Glomerular endothelial cell (primary cell): ENCODE measurements at places on chromosomes 16 and 17. TPM values are rescaled to one million over a fixed set of nuclear protein-coding genes. Genes with fewer than 3 reads are reported as not detected.

DNA sequence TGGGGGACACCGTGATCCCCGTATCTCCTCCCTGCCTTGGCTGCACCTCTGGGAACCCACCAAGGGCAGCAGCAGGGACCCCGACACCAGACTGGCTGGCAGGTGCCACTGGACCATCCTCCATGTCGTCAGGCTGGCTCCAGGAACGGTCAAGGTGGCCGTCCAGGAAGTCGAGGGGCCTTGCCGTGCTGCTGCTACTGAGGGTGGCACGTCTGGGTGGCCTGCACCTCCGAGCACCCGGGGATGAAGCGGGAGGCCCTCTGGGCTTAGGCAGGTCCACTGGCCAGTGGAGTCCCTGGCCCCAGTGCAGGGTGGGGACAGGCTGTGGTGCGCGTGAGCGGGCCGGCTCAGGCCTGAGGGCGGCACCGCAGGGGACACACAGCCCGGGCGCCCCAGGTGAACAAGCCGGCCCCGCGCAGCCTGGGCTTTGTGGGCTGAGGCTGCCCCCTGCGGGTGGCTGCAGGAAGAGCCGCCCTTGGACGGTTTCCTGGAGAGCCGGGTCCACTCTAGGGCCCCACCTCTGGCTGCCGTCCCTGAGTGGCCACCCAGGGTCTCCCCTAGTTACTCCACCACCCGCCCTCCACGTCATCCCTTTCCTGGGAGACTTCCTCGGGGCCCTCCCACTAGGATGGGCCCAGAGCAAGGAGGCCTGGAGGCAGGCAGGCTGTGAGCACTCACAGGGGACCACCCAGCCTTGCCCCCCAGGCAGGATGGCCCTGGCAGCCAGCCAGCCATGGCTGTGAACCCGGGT, 42.8 kb upstream of the ZC3H18 start:
- DNase-seq: no peak

- DNase-seq: no peak
These were observed 40.0 kb upstream of the ENDOV start for GRCh38 chr17:80374732-80375585.

GRCh38 chr17:29621751-29622194, 939 bp downstream of the CORO6 start:
- DNase-seq: no peak

DNA sequence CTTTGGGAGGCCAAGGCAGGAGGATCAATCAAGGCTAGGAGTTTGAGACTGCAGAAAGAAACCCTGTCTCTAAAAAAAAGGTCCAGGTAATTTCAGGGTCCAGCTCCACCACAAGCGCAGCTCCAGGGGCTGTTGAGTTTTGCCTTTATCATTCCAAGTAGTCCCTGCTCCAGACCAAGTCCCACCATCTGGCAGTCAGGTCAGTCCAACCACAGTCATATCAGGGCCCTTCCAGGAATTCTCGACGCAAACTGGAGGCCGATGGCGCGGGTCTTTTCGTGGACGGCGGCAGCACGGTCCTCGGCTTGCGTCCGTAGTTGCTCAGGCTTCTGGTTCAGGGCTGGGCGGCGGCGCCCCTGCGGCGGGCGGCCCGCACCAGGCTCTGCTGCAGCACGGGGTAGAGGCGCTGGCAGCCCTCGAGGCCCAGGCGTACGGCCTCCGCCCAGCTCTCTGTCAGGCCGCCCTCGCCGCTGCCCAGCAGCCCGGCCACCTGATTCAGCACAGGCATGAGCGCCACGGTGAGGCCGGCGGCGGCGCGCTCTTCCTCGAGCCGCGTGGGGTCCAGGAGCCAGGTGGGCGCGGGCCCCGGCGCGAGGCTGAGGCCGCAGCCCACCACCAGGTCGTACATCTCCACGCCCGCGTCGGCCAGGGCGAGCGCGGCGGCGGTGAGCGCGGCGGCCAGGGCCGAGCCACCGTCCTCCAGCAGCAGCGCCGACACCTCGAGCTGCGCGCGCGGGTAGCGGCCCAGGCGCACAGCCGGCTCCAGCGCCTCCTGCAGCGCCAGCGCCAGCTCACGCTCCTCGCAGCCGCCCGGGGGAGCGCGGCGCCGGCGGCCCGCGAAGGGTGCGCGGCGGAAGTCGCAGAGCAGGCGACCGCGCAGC, 752 bp downstream of the EXOSC6 start:
- no peak for DNase-seq

DNA sequence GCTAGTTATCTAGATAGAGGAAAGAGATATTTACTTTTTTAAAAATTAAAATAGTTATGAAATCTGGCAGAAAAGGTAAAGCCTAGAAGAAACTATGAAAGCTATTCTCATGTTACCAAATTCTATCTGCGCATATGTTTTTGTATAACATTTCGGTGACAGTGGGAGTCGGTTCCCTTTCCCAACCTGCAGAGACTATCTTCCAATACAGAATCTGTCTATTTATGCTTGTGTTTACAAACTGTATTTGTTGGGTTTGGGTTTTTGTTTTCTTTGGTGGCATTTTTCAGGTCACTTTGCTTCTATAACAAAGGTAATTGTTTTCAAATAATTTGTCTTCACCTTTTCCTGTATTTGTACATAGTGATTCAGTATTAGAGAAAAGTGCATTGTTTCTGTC, 69.8 kb downstream of the YPEL2 start:
- no peak for DNase-seq

GRCh38 chr16:11218604-11218962, 37.4 kb downstream of the SOCS1 start:
- DNase-seq: no peak

DNA sequence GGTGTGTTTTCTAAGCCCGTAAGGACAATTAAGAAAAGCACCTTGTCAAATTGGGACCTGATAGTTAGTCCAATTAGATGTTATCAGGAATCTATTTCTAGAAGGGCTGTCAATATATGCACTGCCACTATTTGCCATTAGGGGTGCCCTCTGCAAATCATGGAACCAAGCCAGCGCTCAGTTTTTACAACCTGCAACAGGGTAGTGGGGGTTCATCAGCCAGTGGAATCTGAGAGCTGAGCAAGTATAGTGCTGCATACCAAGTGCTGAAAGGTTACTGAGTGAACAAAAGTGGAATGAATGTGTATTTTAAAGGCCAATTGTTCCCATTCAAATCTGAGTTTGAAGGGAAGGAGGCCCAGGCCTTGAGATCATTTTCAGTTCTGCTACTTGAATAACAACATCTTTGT, 10.4 kb downstream of the PRR11 start:
- no peak for DNase-seq

GRCh38 chr17:2406903-2407790, 6.3 kb upstream of the MNT start:
- DNase-seq: no peak

GRCh38 chr17:78561166-78561565, 16.0 kb downstream of the DNAH17 start:
- no peak for DNase-seq

DNA sequence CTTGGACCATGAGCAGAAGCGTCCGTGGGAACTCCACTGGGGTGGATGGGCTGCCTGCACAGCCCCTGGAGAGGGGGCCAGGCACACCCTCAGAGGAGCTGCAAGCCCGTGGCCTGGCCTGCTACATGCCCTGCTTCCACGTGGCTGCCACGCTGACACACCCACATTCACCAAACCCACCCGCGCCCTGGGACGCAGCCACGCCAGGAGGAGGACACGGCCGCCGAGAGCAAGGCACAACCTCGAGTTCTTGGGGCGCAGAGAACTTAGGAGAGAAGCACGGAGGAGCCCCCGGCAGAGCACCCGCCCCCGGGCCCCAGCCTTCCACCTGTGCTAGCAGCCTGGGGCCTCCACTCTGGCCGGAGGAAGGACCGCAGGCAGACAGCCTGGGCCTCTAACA, 18.8 kb downstream of the CASKIN1 start:
- DNase-seq: no peak

DNA sequence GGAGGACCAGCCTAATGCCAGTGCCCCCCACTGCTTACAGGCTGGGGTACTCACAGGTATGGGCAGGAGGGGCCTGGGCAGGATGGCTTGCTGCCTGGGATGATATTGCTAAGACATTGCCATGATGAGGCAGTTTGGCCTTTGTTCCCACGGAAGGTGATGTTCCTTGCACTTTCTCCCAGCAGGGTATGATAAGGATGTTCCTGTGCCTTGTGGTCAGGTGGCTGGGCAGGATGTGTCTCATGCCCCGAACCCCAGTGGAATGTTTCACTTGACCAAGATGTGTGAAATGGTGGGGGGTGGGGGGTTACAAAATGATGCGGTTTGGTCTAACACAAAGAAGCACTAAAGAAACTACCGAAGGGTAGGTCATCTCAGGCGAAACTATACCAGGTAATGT, 337.8 kb upstream of the ZFHX3 start:
- no peak for DNase-seq

GRCh38 chr17:57687642-57688041, 57.5 kb downstream of the CCDC182 start:
- no peak for DNase-seq

GRCh38 chr17:81398832-81399411, 3.7 kb downstream of the BAHCC1 start:
- DNase-seq: no peak

GRCh38 chr16:86773354-86773715, 195.0 kb downstream of the FOXL1 start:
- DNase-seq: no peak

GRCh38 chr16:51607201-51607651, 456.2 kb upstream of the SALL1 start:
- DNase-seq: no peak

The KRT23 gene
- not detected in 2 replicates for total RNA-seq

The SOST gene
- not detected in 2 replicates for total RNA-seq

The RCVRN gene
- not detected in 2 replicates for total RNA-seq

The ZSCAN10 gene
- total RNA-seq: not detected in 2 replicates

The COPZ2 gene
- total RNA-seq: 16.9 and 17.7 TPM in 2 replicates
